ENCODE measurements at places on chromosomes 7 and 10. TPM values are rescaled to one million over a fixed set of nuclear protein-coding genes. Genes with fewer than 3 reads are reported as not detected.

GRCh38 chr10:58239561-58240169 is 28.0 kb downstream of the IPMK start:
- peaks cover 4% of the 10 kb centered on the region for H3K36me3 ChIP-seq
- no peaks in the 10 kb centered on the region for H3K27me3 ChIP-seq
- DNase-seq: no peak
- no peaks in the 10 kb centered on the region for H3K4me1 ChIP-seq
- no peak overlapping the region for H3K4me3 ChIP-seq
- H3K27ac ChIP-seq: no peak overlapping the region

- DNase-seq: no peak
- no peak overlapping the region for H3K27ac ChIP-seq
- no peaks in the 10 kb centered on the region for H3K36me3 ChIP-seq
- H3K27me3 ChIP-seq: no peaks in the 10 kb centered on the region
- no peak overlapping the region for H3K4me3 ChIP-seq
Observed at GRCh38 chr10:82757901-82758300, 882.9 kb downstream of the NRG3 start.

GRCh38 chr10:100909501-100910263 is 3.1 kb upstream of the SLF2 start:
- no peaks in the 10 kb centered on the region for H3K27me3 ChIP-seq
- DNase-seq: no peak
- no peak overlapping the region for H3K27ac ChIP-seq
- H3K36me3 ChIP-seq: no peaks in the 10 kb centered on the region
- peaks cover 5% of the 10 kb centered on the region for H3K4me1 ChIP-seq
- no peak overlapping the region for H3K4me3 ChIP-seq

DNA sequence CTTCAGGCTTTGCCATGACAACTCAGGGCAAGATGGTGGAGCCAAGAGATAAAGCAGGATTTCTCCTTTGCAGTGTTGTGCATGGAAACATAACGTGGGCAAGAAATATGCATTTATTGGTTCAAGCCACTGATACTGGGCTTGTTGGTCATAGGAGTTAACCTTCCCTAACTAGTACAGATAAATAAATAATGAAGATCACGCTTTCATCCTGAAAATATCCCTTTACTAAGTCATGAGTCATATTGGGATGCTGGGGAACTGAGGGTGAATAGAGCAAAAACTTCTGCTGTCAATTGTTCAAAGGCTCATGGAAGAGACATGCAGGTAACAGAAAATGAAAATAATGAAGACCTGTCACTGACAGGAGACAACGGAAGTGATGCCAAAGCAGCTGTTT is 55.5 kb downstream of the TES start:
- H3K36me3 ChIP-seq: no peaks in the 10 kb centered on the region
- no peak overlapping the region for H3K27ac ChIP-seq
- H3K4me1 ChIP-seq: peaks cover 10% of the 10 kb centered on the region
- H3K4me3 ChIP-seq: no peak overlapping the region
- H3K27me3 ChIP-seq: no peaks in the 10 kb centered on the region

DNA sequence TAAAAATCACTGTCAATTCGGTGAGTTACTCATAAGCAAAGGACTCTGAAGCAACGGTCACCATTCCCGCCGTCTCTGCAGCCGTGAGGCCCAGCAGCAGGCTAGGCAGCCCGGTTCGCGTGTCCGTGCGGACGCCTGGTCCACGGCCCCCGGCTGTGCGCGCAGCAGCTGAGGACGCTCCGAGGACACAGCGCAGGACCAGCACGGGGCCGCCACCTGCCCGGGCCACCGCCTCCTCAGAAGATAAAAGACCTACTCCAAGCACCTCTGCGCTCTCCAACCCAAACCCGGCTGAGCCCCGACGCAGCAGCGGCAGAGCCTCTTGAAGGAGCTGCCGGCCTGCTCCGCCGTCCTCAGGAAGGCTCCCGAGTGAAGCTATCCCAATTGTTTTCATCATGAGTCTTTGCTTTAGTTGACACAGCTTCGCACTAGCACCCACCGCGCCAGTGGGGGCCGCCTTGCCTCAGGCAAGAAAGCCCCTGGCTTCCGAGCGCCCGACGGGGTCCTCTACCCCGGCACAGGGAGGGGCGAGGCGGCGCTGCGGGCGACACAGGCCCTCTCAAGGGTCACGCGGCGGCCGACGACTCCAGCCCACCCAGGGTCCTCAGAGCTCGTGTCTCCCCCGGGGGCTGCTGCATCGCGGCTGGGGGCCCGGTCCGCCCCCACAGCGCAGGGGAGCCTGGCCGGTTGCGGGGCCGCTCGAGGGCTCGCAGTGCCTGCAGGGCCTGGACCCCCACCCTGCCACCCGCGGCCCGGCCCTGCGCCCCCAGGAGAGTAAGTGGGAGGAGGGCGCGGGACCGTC is 16.9 kb upstream of the GPR146 start:
- DNase-seq: no peak
- peak overlapping the region; percentile 86 for H3K4me3 ChIP-seq
- no peaks in the 10 kb centered on the region for H3K27me3 ChIP-seq
- H3K36me3 ChIP-seq: peaks cover 27% of the 10 kb centered on the region
- peak overlapping the region; percentile 78 for H3K27ac ChIP-seq

DNA sequence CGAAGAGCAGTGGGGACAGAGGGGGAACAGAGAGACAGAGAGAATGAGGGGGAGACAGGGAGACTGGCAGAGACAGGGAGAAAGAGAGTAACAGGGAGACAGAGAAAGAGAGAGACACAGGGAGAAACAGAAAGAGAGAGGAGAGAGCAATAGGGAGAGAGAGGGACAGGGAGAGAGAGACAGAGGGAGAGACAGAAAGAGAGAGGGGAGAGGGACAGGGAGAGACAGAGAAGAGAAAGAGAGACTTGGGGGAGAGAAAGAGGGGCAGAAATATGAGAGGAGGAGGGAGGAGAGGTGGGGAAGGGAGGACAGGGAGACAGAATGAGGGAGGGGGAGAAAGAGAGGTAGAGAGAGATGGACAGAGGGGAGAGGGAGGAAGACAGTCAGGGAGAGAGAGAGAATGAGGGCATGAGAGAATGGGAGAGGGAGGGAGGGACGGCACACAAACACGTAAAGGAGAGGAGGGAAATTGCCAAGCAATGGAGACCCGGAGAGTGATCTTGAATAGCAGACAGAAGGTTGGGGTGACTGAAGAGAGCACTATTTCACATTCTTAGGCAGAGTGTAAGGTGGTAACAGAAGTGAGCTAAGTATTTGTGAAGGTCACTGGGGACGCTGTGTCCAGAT is 33.3 kb upstream of the KCNMA1 start:
- no peaks in the 10 kb centered on the region for H3K4me1 ChIP-seq
- no peak overlapping the region for H3K27ac ChIP-seq
- DNase-seq: no peak
- no peaks in the 10 kb centered on the region for H3K27me3 ChIP-seq
- no peaks in the 10 kb centered on the region for H3K36me3 ChIP-seq
- H3K4me3 ChIP-seq: no peak overlapping the region

DNA sequence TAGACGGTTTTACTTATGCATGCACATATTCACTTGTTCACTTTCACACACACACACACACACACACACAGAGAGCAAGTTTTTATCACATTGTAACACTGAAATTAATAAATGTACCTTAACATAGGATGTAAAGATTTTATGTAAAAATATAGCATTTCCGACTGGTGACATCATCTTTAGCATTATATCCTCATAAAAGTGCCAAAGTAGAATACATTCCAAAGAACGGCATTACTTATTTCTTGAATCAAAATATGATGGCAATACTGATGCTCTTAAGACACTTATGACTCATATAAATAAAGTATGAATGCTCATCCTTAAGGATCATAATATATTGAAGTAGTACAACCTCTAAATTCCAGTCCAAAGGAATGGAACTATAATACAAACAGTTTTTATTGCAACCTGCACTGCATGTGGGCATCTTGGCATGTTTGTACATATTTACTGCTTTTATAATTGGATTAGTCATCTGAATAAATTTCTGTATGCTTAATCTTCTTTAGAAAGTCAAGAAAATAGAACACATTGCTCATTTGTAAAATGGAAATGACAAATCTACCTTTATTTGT is 290.0 kb upstream of the SEMA3A start:
- no peak overlapping the region for H3K4me3 ChIP-seq
- H3K27ac ChIP-seq: no peak overlapping the region
- H3K27me3 ChIP-seq: no peaks in the 10 kb centered on the region
- DNase-seq: no peak
- no peaks in the 10 kb centered on the region for H3K36me3 ChIP-seq

DNA sequence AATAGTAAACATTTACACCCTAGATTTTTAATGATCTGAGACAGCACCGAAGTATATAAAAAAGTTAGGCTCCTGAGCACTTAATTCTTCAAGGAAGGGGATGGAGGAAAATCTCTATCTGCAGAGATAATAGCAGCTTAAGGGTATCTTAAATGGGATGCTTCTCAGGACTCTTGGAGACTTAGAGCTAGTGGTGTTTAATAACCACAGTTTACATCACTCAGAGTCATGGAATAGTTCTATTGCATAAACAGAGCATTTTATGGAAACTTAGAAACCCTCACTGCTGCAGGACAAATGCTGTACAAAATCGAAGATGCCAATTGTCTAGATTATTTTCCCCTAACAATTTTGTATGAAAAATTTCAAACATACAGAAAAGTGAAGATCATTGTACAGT is 398.9 kb upstream of the GALNT17 start:
- peaks cover 7% of the 10 kb centered on the region for H3K4me1 ChIP-seq
- no peaks in the 10 kb centered on the region for H3K27me3 ChIP-seq
- H3K36me3 ChIP-seq: no peaks in the 10 kb centered on the region
- no peak for DNase-seq
- H3K4me3 ChIP-seq: no peak overlapping the region
- H3K27ac ChIP-seq: no peak overlapping the region

GRCh38 chr10:3071405-3072198 is 4.3 kb downstream of the PFKP start:
- peaks cover 11% of the 10 kb centered on the region for H3K4me1 ChIP-seq
- no peak overlapping the region for H3K4me3 ChIP-seq
- DNase-seq: no peak
- no peaks in the 10 kb centered on the region for H3K36me3 ChIP-seq
- no peak overlapping the region for H3K27ac ChIP-seq
- H3K27me3 ChIP-seq: no peaks in the 10 kb centered on the region

GRCh38 chr10:12849319-12850181 is 152.0 kb downstream of the CCDC3 start:
- no peaks in the 10 kb centered on the region for H3K27me3 ChIP-seq
- H3K4me3 ChIP-seq: no peak overlapping the region
- no peak for DNase-seq
- no peak overlapping the region for H3K27ac ChIP-seq
- no peaks in the 10 kb centered on the region for H3K36me3 ChIP-seq

- no peaks in the 10 kb centered on the region for H3K27me3 ChIP-seq
- H3K27ac ChIP-seq: peak overlapping the region; percentile 62
- no peaks in the 10 kb centered on the region for H3K36me3 ChIP-seq
- DNase-seq: no peak
Observed at GRCh38 chr7:134771889-134772288, 7.5 kb upstream of the CALD1 start.

- DNase-seq: no peak
- H3K27me3 ChIP-seq: no peaks in the 10 kb centered on the region
- H3K4me3 ChIP-seq: no peak overlapping the region
- no peak overlapping the region for H3K27ac ChIP-seq
- no peaks in the 10 kb centered on the region for H3K36me3 ChIP-seq
- H3K4me1 ChIP-seq: no peaks in the 10 kb centered on the region
Observed at GRCh38 chr10:36602374-36602773, 523.0 kb upstream of the ANKRD30A start.

DNA sequence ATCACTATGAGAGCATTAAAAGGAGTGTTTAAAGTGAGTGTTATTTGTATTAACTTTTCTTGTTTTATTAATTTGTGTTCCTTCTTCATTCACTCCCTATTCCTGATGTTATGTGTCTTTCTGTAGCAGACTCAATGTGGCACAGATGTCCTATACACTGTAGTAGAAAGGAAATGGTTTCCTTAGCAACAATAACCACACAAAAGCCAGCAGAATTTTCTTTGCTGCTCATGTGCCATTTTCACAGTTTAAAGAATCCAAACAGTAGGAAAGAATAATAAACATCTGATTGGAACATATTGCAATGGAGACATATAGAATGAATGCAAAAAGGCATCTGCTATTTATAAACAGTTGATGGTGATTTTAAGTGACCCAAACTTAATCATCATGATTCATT is 763.6 kb downstream of the PHTF2 start:
- no peaks in the 10 kb centered on the region for H3K27me3 ChIP-seq
- no peaks in the 10 kb centered on the region for H3K36me3 ChIP-seq
- no peaks in the 10 kb centered on the region for H3K4me1 ChIP-seq
- H3K27ac ChIP-seq: no peak overlapping the region
- H3K4me3 ChIP-seq: no peak overlapping the region

Gene LRRN3
- total RNA-seq: 1.7 TPM

Gene ANKRD2
- not detected for total RNA-seq

Gene EIF5AL1
- 0.21 TPM for total RNA-seq

Gene EGR2
- total RNA-seq: 11.9 TPM

Gene C7orf33
- not detected for total RNA-seq

Measured in ascending aorta (tissue), 2 donors.